Mucosa of gallbladder (tissue), 1 donor: ENCODE measurements at places on chromosomes 7 and 10. TPM values are rescaled to one million over a fixed set of nuclear protein-coding genes. Genes with fewer than 3 reads are reported as not detected.

NOM1 gene
- 12.8 TPM for total RNA-seq

SORCS1 gene
- 3.1 TPM for total RNA-seq

SAP25 gene
- 13.3 TPM for total RNA-seq

VPS26A gene
- 39.7 TPM for total RNA-seq

TBX20 gene
- total RNA-seq = 30.6 TPM

FRMD4A gene
- total RNA-seq = 55.4 TPM

MYL7 gene
- total RNA-seq = not detected

DLX5 gene
- total RNA-seq = not detected

LIPM gene
- total RNA-seq = not detected

DRGX gene
- total RNA-seq = not detected

PRLHR gene
- total RNA-seq = 0.17 TPM

CCL24 gene
- total RNA-seq = 0.92 TPM

PIP gene
- not detected for total RNA-seq

SLC18A2 gene
- total RNA-seq = 5.7 TPM

MSMB gene
- total RNA-seq = 15.8 TPM

SYCE1 gene
- 3.3 TPM for total RNA-seq

HTR5A gene
- not detected for total RNA-seq

PRF1 gene
- 7.3 TPM for total RNA-seq

ADAM12 gene
- 2.1 TPM for total RNA-seq

LRIT2 gene
- total RNA-seq = not detected

MOGAT3 gene
- total RNA-seq = 0.14 TPM

ABCC2 gene
- 183 TPM for total RNA-seq

SYNPO2L gene
- 0.49 TPM for total RNA-seq

SUPV3L1 gene
- total RNA-seq = 21.8 TPM

LRRC17 gene
- 10.6 TPM for total RNA-seq

PTN gene
- 39.3 TPM for total RNA-seq
